NB4 (cell line): ENCODE measurements at places on chromosomes 4 and X.

DNA sequence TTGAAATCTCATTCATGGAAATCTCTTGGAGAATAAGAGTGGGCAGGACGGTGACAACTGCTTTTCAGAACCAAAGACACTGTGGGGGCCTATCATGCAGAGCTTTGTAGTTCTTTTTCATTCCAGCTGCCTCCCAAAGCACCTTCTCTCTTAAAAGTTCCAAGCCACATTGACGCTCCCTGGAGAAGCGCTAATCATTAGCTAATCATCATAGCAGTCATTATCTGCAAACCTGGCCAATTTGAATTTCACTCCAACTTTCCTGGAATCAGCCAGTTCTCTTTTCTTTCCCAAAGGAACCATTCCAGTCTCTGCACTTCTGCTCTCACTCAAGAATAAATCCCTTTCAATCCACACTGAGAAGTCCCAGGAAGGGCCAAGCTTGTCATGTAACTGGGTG is 1144.1 kb upstream of the IGFBP7 start:
- no peak for DNase-seq

DNA sequence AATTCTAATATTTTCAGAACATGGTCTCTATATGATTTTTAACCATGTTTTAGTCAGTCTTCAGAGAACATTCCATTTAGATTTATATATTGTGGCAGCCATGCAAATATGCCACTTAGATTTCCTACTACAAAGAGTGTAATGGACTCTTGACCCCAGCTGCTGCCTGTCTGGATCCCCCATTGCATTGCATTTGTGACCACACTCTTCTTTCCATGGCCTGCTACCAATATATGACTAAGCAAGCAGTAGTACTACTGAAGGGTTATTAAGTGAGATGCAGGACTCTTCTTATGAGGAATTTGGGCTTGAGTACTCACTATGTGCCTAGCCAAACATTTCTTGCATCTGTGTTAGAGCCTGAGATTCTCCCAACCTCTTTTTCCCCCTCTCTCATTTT is 306.8 kb downstream of the PDHA2 start:
- DNase-seq, result no peak

DNA sequence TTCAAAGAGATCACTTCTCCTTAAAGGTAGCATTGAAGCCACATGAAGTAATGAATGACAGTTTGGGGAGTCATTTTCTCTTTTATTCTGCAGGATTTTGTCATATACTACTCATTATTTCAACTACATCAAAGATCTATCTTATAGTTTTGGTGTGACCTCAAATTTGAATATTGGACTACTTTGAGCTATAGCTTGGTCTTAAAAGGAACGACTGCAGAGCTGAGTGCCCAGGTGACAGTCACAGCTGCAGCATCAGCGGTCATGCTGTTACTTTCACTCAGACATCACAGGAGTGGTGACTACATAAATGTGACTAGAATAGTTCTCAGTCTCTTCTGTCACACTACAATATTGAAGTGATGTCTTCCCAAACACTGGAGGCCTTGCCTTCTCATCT is 10.7 kb upstream of the SPCS3 start:
- DNase-seq, result no peak

- no peak for DNase-seq
These were observed 43.1 kb upstream of the ZCCHC12 start for GRCh38 chrX:118780509-118780908.

DNA sequence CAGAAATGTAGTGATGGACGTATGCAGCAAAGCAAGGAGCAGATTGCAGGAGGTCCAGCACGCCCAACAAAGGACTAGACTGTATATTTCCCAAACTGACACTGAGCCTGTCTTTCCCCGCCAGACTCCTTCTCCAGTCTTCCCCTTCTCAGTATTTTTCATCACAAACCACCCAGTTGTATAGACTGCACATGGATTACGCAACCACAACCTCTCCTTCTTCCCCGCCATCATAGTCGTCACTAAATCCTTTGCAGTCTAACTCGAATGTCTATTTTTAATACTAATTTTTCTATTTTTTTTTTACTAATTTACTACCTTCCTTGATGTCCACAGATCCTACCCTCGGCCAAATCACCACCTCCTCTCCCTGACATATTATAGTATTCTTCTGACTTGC is 105.4 kb downstream of the MTNR1A start:
- no peak for DNase-seq

- DNase-seq, result peak; percentile 77
These were observed 31.0 kb upstream of the TLR3 start for GRCh38 chr4:186037692-186038658.

GRCh38 chrX:71439420-71439819 is 73.3 kb downstream of the TAF1 start:
- peak; percentile 6 for DNase-seq
